ENCODE measurements at places on chromosomes 7 and 10. TPM values are rescaled to one million over a fixed set of nuclear protein-coding genes. Genes with fewer than 3 reads are reported as not detected.

- no peak overlapping the region for H3K4me3 ChIP-seq
- H3K4me1 ChIP-seq, result peaks cover 16% of the 10 kb centered on the region
- no peaks in the 10 kb centered on the region for H3K27me3 ChIP-seq
- no peak for DNase-seq
- H3K36me3 ChIP-seq, result no peaks in the 10 kb centered on the region
Measured at GRCh38 chr10:75937823-75938222, 506.4 kb downstream of the LRMDA start.

DNA sequence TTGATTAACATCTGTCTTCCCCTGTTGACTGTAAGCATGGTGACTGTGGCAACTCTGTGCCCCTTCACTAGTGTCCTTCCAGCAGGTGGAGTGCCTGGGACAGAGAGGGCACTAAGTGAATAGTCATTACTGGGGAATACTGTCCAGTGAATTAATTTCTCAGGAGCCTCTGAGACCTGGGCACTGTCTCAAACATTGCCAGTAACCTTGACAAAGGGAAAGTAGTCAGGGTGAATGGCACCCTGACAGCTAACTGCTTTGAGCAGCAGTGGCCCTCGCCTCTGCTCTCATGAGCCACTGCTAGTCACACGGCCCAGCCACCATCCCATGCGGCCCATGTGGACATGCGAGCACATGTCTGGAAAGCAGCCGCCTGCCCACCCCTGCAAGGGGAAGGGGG lies 13.1 kb upstream of the GRB10 start:
- no peak for DNase-seq
- no peak overlapping the region for H3K27ac ChIP-seq
- no peak overlapping the region for H3K4me3 ChIP-seq

Gene FBXO24
- 1.3 TPM for total RNA-seq

DNA sequence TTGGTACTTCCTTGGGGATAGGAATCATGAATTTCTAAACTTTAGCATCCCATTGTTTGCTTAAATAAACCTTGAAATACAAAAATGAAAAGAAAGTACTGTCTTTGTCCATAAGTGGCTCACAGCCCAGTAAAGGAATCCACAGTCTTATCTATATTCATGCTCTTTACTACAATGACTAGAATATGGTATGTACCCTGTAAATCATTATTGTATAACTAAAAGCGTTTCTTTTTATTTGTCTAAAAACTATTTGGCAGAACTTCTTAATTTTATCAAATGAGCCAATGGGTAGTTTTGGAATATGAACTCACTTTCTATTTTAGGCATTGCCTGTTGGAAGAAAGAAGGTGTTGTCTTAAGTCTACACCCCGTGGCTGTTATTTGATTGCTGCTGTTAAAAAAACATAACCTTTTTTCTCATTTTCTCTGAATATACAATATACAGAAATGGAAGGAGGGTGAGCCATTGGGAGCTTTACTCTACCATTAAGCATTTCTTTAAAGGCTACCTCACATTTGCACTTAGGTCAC lies 12.4 kb upstream of the STRIP2 start:
- peaks cover 7% of the 10 kb centered on the region for H3K36me3 ChIP-seq
- no peaks in the 10 kb centered on the region for H3K4me1 ChIP-seq
- H3K27ac ChIP-seq, result no peak overlapping the region
- peaks cover 2% of the 10 kb centered on the region for H3K27me3 ChIP-seq

Gene SDK1
- 4.3 TPM for total RNA-seq

Gene VPS37D
- 9.8 TPM for total RNA-seq

Gene HKDC1
- 0.31 TPM for total RNA-seq

Gene C7orf57
- total RNA-seq, result not detected

GRCh38 chr10:21518641-21519396 lies 6.7 kb downstream of the SKIDA1 start:
- H3K27ac ChIP-seq, result peak overlapping the region; percentile 95
- no peak for DNase-seq
- H3K4me3 ChIP-seq, result peak overlapping the region; percentile 97
- H3K36me3 ChIP-seq, result peaks cover 17% of the 10 kb centered on the region
- H3K27me3 ChIP-seq, result peaks cover 11% of the 10 kb centered on the region

DNA sequence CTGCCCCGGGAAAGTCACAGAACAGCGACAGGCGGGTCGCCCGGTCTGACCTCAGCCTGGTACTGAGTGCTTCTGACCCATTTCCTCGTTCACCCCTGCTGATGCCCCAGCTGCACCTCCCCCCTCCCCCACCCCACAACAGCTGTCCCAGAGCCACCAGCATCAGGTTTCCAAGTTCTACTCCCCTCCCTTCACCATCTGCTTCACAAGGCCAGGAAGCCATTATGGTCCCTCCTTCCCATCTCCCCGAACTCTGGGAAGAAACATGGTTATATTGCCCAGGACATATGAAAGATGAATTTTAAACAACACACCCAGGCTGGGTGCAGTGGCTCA lies 301.9 kb upstream of the GALNT17 start:
- no peaks in the 10 kb centered on the region for H3K27me3 ChIP-seq
- DNase-seq, result no peak
- no peaks in the 10 kb centered on the region for H3K36me3 ChIP-seq
- H3K4me3 ChIP-seq, result no peak overlapping the region

DNA sequence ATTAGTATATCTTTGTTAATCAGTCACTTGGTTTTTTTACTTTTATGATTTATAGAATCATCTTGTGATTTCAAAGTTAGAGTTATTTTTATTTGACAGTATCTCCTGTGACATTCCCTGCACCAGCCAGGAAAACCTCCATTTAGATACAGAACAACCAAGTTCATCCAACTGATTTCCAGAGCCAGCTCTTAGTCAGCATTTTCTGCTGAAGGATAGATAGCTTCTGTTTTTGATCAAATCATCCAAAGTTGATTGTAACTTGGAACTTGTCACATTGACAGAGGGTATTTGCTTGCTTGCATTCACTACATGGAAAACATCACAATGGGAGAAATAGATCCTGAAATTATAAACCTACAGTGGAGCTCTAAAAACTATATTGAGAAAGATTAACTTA lies 122.6 kb downstream of the PON1 start:
- H3K4me3 ChIP-seq, result no peak overlapping the region
- no peak for DNase-seq
- H3K27ac ChIP-seq, result no peak overlapping the region
- H3K4me1 ChIP-seq, result no peaks in the 10 kb centered on the region
- peaks cover 2% of the 10 kb centered on the region for H3K27me3 ChIP-seq

GRCh38 chr7:142855114-142855743 lies 353 bp downstream of the EPHB6 start:
- peaks cover 9% of the 10 kb centered on the region for H3K27me3 ChIP-seq
- peaks cover 3% of the 10 kb centered on the region for H3K4me1 ChIP-seq
- DNase-seq, result no peak
- H3K4me3 ChIP-seq, result peak overlapping the region; percentile 81

Gene CRPPA
- 3.2 TPM for total RNA-seq

GRCh38 chr10:94630017-94630688 lies 53.4 kb upstream of the CYP2C18 start:
- no peak overlapping the region for H3K27ac ChIP-seq
- H3K4me1 ChIP-seq, result peaks cover 3% of the 10 kb centered on the region
- no peak for DNase-seq
- H3K36me3 ChIP-seq, result peaks cover 6% of the 10 kb centered on the region

Gene PRKCQ
- total RNA-seq, result 24.0 TPM

GRCh38 chr7:11895337-11895736 lies 63.3 kb upstream of the THSD7A start:
- DNase-seq, result no peak
- peaks cover 2% of the 10 kb centered on the region for H3K4me1 ChIP-seq

- no peaks in the 10 kb centered on the region for H3K27me3 ChIP-seq
- DNase-seq, result no peak
- H3K27ac ChIP-seq, result no peak overlapping the region
- H3K4me3 ChIP-seq, result no peak overlapping the region
- no peaks in the 10 kb centered on the region for H3K36me3 ChIP-seq
Measured at GRCh38 chr10:44742248-44742647, 168.9 kb upstream of the TMEM72 start.

DNA sequence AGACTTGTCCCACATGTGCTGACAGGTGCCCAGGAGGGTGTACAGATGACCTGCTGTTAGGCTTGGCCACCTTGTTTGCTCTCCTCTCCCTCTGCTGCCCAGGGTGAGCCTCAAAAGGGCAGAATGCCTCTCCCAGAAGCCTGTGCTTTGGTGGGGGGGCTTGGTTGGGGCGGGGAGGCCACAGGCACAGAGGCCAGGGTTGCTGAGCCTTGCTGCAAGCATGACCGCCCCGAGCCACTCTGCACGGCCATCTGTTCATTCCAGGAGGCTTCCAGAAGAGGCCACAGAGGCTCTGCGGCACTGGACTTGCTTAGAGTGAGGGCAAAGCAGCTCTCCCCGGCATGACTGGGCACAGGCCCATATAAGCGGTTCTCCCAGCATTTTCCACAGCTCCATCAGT lies 190.8 kb downstream of the GLRX3 start:
- no peaks in the 10 kb centered on the region for H3K4me1 ChIP-seq
- DNase-seq, result no peak
- H3K4me3 ChIP-seq, result no peak overlapping the region
- peaks cover 8% of the 10 kb centered on the region for H3K36me3 ChIP-seq
- H3K27ac ChIP-seq, result no peak overlapping the region

GRCh38 chr10:13219685-13220670 lies 14.2 kb downstream of the UCMA start:
- H3K4me1 ChIP-seq, result no peaks in the 10 kb centered on the region
- peaks cover 4% of the 10 kb centered on the region for H3K27me3 ChIP-seq
- H3K36me3 ChIP-seq, result no peaks in the 10 kb centered on the region

- H3K36me3 ChIP-seq, result peaks cover 11% of the 10 kb centered on the region
- H3K27ac ChIP-seq, result peak overlapping the region; percentile 97
- H3K4me3 ChIP-seq, result peak overlapping the region; percentile 98
Measured at GRCh38 chr7:816751-817671, 15.3 kb upstream of the SUN1 start.

Gene DOCK4
- total RNA-seq, result 99.2 TPM

Gene LMOD2
- not detected for total RNA-seq

DNA sequence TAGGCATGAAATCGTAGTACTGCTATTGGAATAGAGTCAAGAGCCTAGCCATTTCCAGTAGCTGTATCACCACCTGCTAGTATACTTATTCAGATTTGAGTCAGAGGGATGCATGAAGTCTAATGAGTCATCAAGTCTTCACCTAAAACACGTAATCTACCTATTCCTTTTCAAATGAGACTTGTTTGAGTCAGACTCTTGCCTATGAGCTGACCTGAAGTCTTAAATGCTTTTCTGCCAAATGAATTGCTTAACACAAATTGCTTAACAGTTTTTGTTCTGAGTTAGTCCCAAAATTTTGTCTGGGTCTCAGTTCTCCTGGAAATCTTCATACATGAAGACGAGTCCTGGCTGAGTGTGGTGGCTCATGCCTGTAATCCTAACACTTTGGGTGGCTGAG lies 165.2 kb downstream of the GNAT3 start:
- H3K27ac ChIP-seq, result no peak overlapping the region
- H3K4me1 ChIP-seq, result peaks cover 3% of the 10 kb centered on the region
- no peak overlapping the region for H3K4me3 ChIP-seq
- H3K27me3 ChIP-seq, result no peaks in the 10 kb centered on the region
- DNase-seq, result no peak

Gene GJD4
- not detected for total RNA-seq

- no peak for DNase-seq
- no peaks in the 10 kb centered on the region for H3K27me3 ChIP-seq
- H3K4me3 ChIP-seq, result no peak overlapping the region
- H3K27ac ChIP-seq, result no peak overlapping the region
- H3K4me1 ChIP-seq, result no peaks in the 10 kb centered on the region
- H3K36me3 ChIP-seq, result no peaks in the 10 kb centered on the region
Measured at GRCh38 chr7:90520484-90520883, 51.0 kb downstream of the PTTG1IP2 start.

- peak overlapping the region; percentile 75 for H3K27ac ChIP-seq
- H3K36me3 ChIP-seq, result peaks cover 9% of the 10 kb centered on the region
- no peak overlapping the region for H3K4me3 ChIP-seq
- peaks cover 49% of the 10 kb centered on the region for H3K4me1 ChIP-seq
- peaks cover 19% of the 10 kb centered on the region for H3K27me3 ChIP-seq
Measured at GRCh38 chr10:80542652-80543318, 5.1 kb downstream of the SH2D4B start.

Gene UNCX
- not detected for total RNA-seq

DNA sequence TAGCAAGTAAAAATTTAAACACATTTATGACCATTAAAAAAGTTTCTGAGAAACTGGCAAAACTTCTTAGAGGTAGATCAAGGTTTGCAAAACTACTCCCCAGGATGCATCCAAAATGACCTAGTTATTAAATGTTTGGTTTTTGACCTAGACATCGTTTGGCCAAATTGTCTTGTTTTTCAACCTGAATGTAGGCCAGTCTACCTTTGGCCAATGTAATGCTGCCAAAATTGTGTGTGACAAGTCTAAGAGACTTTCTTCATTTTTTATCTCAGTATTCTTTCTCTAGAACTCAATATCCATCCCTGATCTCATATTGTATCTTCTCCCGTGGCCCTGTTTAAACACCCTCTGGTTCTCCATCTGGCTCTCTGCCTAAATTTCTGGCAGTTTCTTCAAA lies 202.0 kb downstream of the CXCL12 start:
- H3K27me3 ChIP-seq, result no peaks in the 10 kb centered on the region
- no peak overlapping the region for H3K27ac ChIP-seq
- no peaks in the 10 kb centered on the region for H3K4me1 ChIP-seq
- H3K4me3 ChIP-seq, result no peak overlapping the region
- H3K36me3 ChIP-seq, result no peaks in the 10 kb centered on the region

- DNase-seq, result no peak
- no peak overlapping the region for H3K27ac ChIP-seq
- peaks cover 9% of the 10 kb centered on the region for H3K27me3 ChIP-seq
- no peaks in the 10 kb centered on the region for H3K4me1 ChIP-seq
- H3K4me3 ChIP-seq, result no peak overlapping the region
Measured at GRCh38 chr7:157507987-157508386, 171.2 kb downstream of the DNAJB6 start.

- no peaks in the 10 kb centered on the region for H3K36me3 ChIP-seq
- no peaks in the 10 kb centered on the region for H3K4me1 ChIP-seq
- no peak overlapping the region for H3K27ac ChIP-seq
- no peak overlapping the region for H3K4me3 ChIP-seq
- no peaks in the 10 kb centered on the region for H3K27me3 ChIP-seq
- DNase-seq, result no peak
Measured at GRCh38 chr7:44720301-44720700, 28.3 kb upstream of the ZMIZ2 start.

Gene CALML3
- not detected for total RNA-seq

Gene TMEM229A
- total RNA-seq, result 0.26 TPM

- no peaks in the 10 kb centered on the region for H3K36me3 ChIP-seq
- H3K27ac ChIP-seq, result no peak overlapping the region
- H3K4me1 ChIP-seq, result peaks cover 9% of the 10 kb centered on the region
- peaks cover 3% of the 10 kb centered on the region for H3K27me3 ChIP-seq
Measured at GRCh38 chr7:95590387-95591248, 5.7 kb downstream of the PDK4 start.

All from endothelial cell (in vitro differentiated cells).